ELR (cell line): ENCODE measurements at places on chromosomes 6 and 20.

- no peak for DNase-seq
Measured at GRCh38 chr6:108210556-108210955, 44.7 kb downstream of the NR2E1 start.

DNA sequence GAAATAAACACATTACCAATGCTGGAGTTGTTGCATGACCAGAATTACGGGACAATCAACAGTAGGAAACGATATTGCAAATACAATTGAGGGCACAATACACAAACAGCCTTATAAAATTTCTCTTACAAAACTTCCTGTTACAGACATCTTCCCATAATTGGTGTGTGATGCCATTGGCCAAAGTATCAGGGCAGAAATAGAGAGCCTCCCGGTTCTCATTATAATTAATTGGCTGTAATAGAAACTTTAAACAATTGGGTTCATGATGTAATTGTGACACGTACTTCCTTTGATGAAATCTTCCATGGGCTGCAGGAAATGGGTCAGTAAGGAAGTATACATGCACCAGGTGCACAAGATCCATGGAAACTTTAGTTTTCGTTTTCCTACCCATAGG, 40.3 kb upstream of the RALGAPA2 start:
- DNase-seq = no peak

GRCh38 chr6:21263531-21264287, 329.8 kb upstream of the SOX4 start:
- DNase-seq = peak; percentile 87

DNA sequence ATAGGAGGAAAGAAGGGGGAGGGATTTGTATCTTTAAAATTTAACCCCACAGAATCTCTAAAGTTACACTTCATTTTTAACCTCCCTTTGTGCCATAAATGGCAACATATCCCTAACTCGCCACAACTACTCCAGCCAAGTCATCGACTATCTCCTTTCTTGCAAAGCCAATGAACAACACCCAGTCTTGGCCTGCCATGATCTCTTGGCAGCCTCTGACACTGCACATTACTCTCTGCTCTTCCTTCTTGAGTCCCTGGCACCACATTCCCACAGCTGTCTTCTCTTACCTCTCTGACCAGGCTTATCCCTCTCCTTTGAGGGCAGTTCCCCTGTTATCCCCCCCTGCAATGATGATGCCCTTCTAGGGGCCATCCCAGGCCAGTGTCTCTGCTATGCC, 42.5 kb downstream of the MBOAT1 start:
- DNase-seq = no peak

GRCh38 chr6:56279331-56280080, 32.1 kb upstream of the COL21A1 start:
- peak; percentile 34 for DNase-seq

DNA sequence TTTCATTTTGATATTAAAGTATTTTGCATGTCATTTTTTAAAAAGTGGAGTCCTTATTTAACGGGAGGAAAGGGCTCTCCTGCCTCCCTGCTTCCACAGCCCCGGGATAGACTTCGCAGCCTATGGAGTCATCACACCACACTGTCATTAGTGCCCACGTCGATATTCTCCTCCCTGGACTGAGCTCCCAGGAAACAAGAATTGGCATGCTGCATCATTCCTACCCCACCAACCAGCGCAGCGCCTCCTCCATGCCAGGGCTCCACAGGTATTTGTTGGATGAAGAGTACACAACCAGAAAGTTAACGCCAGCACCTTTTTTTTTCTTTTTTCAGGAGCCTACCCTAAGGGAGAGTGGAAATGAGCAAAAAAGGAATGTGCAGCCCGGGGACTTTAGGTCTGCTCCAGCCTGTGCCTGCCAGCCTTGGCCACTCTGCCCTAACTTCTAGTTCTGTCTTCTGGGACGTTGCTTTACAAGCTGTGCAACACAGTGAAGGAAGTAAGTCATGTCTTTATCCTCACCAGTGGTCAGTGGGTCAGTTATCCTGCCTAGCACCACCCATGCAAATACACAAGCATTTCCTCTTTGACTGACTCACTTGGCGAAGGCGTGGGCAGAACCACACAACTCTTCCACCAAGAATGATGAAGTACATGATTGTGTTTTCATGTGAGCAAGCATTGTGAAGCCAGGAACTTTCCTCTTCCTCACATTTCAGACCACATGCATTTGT, 180.7 kb upstream of the UST start:
- DNase-seq = peak; percentile 95

- DNase-seq = no peak
Measured at GRCh38 chr6:51273228-51273961, 454.7 kb downstream of the TFAP2B start.

GRCh38 chr6:26118999-26119398, 31.8 kb downstream of the HFE start:
- no peak for DNase-seq

GRCh38 chr6:21824431-21825177, 231.1 kb downstream of the SOX4 start:
- no peak for DNase-seq

DNA sequence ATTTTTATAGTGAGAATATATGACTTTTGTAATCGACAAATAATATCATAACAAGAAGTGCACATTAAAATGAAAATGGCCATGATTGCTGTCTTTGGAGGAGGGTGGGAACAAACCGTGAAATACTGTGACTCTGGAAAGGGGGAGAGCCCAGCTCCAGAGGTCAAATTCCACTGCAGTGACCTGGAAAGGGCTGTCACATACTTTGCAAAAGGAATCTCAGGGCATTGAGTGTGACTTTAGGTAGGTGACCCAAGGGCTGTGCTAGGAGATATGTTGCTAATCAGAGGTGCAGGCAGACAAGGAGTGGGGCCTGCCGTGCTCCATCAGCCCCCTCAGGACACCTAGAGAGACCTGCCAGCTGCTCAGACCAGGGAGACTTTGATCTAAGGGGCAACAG, 28.1 kb upstream of the BMP7 start:
- DNase-seq = no peak

- no peak for DNase-seq
Measured at GRCh38 chr6:1346101-1346500, 34.2 kb downstream of the FOXQ1 start.

DNA sequence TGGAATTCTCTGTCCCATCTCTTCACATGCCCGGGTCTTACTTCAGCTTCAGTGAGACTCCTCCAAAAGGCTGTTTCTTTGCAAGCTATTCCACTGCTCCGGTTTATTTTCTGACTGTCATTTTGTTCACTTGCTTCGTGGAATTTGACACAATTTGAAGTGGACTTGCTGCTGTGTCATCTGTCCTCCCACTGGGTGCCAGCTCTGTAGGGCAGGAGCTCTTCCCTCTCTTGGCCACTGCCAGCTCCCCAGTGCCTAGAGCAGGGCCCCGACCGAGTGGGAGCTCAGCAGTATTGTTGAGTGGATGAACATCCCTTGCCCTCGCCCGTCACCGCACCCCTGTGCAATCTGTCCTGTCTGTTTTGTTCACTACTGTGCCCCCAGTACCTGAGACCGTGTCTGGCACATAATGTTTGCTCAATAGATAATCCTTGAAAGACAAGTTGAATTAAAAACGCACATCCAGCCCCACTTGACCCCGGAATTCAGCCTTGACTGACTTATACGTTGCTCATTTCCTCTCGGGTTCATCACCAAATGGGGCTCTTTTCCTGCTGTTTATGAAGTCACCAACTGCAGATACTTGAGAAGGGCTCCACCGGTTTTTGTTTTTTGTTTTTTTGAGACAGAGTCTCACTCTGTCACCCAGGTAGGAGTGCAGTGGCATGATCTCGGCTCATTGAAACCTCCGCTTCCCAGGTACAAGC, 170.3 kb upstream of the KCNG1 start:
- DNase-seq = peak; percentile 93

- no peak for DNase-seq
Measured at GRCh38 chr20:45282700-45283550, 23.7 kb upstream of the RBPJL start.

DNA sequence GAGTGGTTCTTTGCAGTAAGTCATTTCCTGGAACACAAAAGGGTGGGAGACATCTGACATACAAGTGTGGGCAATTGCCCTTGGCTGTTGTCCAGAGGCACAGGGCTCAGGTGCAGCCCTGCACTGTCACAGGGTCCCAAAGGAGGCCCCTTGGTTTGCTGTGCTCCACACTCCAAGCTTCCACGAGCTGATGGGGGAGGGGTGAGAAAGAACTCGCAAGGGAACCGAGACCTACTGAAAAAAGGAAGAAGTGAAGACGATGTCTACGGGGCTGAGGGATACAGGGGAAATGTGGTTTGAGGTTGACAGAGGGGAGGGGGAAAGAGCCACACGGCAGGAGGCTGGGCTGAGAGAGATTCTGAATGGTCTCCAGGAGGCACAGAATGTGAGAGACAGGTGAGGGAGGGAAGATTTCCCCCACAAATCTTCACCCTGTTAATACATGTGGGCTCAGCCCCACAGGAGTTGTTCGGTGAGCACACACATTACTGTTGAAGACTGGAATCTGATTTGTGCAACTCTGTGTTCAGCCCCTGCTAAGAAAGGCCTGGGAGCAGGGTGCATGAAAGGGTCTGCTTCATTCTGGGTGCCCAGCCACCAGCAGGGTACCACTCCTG, 123.4 kb downstream of the LY86 start:
- DNase-seq = no peak

DNA sequence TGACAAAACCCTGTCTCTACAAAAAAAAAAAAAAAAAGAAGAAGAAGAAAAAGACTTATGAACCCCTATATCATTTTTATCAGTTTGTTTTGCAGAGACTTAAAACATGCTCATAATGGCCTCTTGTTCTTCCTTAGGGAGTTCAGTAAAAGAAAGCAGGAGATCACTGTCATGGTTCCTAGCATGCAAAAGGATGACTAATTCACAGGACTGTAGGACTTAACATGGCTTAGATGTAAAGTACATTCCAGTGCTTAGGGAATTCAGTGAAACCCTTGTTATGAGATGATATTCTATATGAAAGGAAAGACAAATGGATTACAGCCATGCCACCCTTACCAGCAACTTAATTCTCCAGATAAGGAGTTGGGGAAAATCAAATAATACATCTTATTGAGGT, 29.5 kb downstream of the EEF1A1 start:
- DNase-seq = peak; percentile 11

GRCh38 chr20:25470045-25470444, 62.6 kb downstream of the GINS1 start:
- DNase-seq = peak; percentile 37

GRCh38 chr6:133752129-133752528, 136.8 kb upstream of the TCF21 start:
- DNase-seq = no peak

DNA sequence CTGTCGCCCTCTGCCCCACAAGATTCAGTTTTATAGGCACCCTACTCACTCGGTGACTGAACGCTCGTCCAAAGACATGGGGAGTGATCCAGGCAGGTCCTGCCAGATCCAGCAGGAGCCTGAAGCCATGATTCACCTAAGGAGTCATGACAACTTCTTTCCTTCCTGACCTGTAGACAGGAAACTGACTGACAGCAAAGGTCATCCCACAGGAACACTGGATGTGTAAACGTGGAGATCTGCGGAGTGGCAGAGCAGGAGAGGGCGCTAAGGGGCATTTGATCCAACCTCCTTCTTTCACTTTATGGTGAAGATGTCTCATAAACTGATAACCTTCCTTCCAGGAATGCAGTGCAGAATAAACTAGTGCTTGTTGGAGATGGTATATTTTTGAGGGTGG, 192.2 kb downstream of the GJA10 start:
- DNase-seq = peak; percentile 67

- DNase-seq = no peak
Measured at GRCh38 chr20:45097485-45098102, 3.3 kb downstream of the KCNS1 start.

GRCh38 chr6:113909224-113909856, 52.2 kb downstream of the MARCKS start:
- peak; percentile 82 for DNase-seq

DNA sequence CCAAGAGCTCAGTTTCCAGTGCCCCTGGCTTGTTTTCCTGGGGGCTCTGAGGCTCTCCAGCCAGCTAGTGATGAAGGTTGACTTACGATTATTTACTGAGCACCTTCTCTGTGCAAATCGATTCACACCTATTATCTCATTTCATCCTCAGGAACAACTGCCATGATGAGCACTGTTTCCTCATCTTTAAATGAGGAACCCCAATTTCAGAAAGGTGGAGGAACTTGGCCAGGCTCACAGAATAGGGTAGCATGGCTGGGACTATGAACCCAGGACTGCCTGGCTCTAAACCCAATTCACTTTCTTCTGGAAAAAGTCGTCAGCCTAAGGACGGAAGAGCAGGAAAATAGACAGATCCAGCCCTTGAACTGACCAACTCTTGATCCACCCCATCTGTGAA, 3.5 kb upstream of the BPI start:
- no peak for DNase-seq

DNA sequence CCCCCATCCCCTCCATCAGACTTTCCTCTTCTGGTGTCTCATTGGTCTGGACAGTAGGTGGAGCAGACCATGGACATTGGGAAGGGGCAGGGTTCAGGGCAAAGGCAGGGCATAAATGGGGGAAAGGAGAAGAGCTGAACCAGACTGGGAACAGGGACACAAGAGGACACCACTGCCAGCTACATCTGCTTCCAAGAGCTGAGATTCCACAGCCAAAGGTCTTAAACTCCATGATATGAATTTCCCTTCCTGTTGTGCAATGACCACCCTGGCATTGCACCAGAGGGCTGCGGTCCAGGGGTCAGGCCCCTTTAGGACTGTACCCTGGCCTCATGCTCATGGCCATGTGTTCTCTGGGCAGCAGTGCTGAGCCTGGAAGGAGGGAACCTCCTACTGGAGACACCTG, 137.9 kb downstream of the MAFB start:
- no peak for DNase-seq

DNA sequence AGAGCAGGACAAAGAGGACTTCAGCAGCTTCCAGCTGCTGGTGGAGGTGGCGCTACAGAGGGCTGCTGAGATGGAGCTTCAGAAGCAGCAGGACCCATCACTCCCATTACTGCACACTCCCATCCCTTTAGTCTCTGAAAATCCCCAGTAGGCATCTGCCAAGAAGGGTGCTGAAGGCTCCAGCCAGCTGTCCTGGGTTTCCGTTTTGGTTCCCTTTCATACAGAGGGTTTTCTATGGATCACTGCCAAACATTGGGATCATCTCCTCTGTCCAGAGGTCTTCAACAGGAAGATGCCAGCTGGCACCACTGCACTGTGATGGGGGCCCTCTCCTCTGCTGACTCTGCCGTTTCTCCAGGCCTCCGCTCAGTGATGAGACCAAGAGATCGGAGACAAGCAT, 14.3 kb upstream of the RAB5IF start:
- DNase-seq = no peak

DNA sequence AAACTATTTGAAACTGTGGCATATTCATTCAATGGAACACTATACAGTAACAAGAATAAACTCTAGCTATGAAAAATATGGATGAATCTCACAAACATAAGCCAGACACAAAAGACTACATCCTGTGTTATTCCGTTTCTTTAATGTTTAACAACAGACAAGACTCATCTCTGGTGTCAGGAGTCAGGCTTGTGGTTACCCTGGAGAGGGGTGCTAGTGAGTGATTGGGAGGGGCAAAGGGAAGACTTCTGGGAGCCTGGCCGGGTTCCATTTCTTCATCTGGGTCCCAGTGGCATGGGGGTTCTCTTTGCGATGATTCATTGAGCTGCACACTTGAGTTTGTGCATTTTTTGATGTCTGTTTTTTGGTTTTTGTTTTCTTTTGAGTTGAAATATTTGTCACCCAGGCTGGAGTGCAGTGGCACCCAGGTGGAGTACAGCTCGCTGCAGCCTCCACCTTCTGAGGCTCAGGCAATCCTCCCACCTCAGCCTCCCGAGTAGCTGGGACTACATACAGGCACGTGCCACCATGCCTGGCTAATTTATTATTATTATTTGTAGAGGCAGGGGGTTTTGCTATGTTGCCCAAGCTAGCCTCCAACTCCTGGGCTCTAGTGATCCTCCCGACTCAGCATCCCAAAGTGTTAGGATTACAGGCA, 21.2 kb upstream of the TTPAL start:
- no peak for DNase-seq
